ENCODE measurements at places on chromosomes 13 and 19.

DNA sequence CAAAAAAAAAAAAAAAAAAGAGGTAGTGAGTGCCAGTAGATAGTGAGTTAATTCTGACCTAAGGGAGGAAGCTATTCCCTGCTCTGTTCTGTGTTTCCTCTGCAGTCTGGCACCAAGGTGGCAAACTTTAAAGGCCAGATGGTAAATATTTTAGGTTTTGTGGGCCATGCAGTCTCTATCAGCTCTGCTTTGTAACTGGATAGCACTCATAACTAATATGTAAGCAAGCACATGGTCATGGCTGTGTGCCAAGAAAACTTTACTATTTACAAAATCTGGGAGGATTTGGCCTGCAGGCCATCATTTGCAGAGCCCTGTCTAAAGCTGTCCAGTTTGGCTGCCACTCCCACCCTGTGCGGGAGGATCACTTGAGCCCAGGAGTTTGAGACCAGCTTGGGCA lies 4.3 kb downstream of the PIN1 start:
- DNase-seq = no peak

DNA sequence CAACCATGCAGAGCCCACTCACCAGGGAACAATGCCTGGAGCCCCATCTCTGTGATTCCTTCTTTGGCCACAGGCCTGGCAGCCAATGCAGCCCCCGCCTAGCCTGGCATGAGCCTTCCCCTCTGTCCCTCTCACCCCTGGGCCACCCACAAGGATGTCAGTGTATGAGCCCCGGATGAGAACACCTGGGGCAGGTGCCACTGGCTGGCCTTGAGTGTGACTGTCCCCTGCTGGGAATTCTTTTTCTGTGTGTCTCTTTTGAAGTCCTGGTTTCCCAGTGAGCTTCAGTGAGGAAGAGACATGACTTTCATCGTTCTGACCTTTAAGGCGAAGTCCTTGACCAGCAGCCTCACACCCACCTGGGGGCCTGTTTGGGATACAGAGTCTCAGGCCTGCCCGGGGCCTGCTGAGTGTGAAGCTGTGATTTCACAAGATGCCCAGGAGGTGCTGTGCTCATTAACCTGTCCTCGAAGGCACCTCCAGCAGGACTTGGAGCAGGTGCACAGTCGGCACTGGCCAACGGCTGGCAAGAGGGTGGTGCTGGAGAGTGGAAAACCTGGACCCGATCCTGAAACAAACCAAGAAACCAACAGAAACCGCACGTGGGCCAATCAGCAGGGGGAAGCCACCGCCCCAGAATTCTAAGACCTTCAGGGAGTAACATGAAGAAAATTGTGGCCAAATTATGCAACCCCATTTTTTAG lies 27.4 kb upstream of the SPACA7 start:
- DNase-seq = no peak

GRCh38 chr13:27137759-27138158 lies 33.9 kb downstream of the USP12 start:
- no peak for DNase-seq

GRCh38 chr19:17370026-17370587 lies 7.0 kb downstream of the PLVAP start:
- no peak for DNase-seq

GRCh38 chr19:3163230-3163886 lies 15.2 kb upstream of the S1PR4 start:
- peak; percentile 27 for DNase-seq

- no peak for DNase-seq
These were observed 25.9 kb upstream of the OXGR1 start for GRCh38 chr13:97020194-97020593.

DNA sequence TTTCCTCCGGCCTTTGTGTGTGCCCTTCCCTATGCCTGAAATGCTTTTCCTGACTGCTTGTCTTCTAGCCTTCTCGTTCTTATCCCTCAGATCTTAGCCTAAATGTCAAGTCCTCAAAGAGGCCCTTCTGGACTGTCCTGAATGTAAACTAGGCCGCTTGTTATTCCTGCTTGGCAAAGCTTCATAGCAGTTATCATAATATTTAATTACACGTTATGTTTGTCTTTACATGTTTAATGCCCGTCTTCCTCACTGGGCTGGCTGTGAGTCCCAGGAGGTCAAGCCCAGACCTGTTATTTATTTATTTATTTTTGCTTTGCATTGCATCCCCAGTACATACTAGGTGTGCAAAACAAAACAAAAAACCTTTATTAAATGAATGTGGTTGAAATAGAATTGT lies 62.7 kb downstream of the SIPA1L3 start:
- no peak for DNase-seq

Data from pulmonary artery endothelial cell (primary cell).